ENCODE measurements at places on chromosomes 2 and 18.

DNA sequence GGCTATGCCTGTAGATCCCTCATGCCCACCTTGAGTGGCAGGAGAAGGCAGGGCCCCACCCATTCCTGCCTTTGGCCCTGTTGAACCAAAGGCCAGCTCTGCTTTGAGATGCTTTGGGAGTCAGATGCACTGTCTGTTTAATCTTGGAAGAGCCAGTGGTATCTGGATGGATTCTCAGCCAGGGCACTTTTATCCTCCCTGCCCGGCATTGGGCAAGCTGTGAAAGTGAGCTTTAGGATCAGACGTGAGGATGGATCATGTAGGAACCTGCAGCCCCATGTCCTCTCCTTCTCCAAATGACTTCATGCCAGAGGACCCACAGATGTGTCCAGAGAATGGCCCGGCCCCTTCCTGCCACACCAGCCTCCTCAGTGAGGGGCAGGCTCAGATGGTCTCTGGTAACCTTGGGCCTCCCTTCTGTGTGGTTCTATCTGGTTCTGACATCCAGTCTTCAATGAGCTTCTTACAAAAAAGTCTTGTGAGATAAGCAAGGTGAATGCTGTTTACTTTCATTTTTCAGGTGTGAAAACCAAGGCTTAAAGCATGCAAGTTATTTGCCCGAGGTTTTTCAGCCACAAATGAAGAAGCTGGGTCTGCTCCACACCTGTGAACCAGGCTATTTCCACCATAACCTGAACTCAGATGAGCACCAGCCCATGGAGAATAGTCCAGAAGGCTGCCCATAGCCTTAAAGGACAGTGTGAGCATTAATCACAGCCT, 123.8 kb downstream of the KCTD1 start:
- no peak for DNase-seq

GRCh38 chr2:46780801-46781445, 134.7 kb downstream of the MCFD2 start:
- no peak for DNase-seq

GRCh38 chr2:174763780-174764179, 492 bp downstream of the CHRNA1 start:
- DNase-seq: no peak

- no peak for DNase-seq
These were observed 55.0 kb downstream of the RNF144A start for GRCh38 chr2:6972067-6972710.

- DNase-seq: no peak
These were observed 8.9 kb upstream of the ASB18 start for GRCh38 chr2:236273126-236273525.

- DNase-seq: no peak
These were observed 39.4 kb upstream of the NCKAP5 start for GRCh38 chr2:133607679-133608078.

DNA sequence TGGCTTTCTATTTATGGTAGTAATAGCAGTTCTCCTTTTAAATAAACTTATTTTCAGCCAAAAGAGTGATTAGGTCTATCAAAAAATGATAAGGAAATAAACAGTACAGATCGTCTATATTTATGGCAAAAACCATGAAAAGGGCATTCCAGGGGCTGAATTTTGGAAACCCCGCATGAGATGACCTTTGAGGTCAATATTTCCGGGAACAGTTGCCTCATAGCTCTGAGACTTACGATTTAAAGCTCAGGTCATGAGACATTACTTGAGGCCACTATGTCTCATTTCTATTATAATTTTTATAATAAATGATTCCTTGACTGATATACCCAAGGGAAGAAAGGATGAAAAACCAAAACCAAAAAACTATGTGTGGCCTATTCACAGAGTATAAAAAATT, 101.1 kb downstream of the LDLRAD4 start:
- no peak for DNase-seq

DNA sequence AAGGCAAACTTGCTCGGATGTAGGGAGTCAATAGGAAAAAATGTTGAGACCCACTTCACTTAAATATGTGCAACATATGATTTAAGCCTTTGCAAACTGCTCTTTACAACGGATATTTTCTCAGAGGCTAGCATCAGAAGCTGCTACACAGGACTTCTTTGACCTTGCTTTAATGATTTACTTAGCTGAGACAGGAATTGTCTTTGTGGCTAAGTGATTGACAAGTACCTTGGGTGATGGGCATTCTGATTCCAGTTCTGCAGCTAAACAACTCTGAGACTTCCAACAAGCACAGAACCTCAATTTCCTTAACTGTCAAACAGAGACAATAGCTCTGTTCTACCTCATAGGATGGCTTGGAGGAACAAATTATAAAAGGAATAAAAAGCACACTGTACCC, 150.2 kb downstream of the NCKAP5 start:
- DNase-seq: no peak
